ENCODE measurements at places on chromosomes 6 and 20.

- no peak for DNase-seq
Observed at GRCh38 chr20:46509523-46509922, 3.8 kb downstream of the ZNF334 start.

- no peak for DNase-seq
Observed at GRCh38 chr6:5995949-5996713, 10.6 kb downstream of the NRN1 start.

- no peak for DNase-seq
Observed at GRCh38 chr20:40785346-40785745, 96.3 kb upstream of the MAFB start.

DNA sequence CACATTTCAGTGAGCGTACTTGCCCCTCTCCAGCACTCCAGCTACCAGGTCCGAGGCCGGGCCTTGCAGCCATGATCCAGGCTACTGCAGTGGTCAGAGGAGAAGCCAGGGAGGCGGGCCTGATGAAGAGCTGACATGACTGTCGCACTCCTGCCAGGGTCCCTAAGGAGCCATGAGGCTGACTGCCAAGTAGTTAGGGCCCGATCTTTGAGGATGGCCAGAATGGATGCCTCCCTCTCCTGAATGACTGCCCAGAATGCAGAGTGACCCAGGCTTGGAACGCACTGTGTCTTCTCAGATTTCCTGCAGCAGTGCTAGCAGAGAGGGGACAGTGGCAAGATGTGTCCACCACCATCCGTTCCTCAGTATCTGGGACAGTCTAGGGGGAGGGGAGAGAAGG is 24.7 kb upstream of the LRFN2 start:
- no peak for DNase-seq

GRCh38 chr6:87909849-87910248 is 137.8 kb upstream of the SPACA1 start:
- DNase-seq = peak; percentile 51

GRCh38 chr6:36621371-36621855 is 27.3 kb downstream of the SRSF3 start:
- no peak for DNase-seq

DNA sequence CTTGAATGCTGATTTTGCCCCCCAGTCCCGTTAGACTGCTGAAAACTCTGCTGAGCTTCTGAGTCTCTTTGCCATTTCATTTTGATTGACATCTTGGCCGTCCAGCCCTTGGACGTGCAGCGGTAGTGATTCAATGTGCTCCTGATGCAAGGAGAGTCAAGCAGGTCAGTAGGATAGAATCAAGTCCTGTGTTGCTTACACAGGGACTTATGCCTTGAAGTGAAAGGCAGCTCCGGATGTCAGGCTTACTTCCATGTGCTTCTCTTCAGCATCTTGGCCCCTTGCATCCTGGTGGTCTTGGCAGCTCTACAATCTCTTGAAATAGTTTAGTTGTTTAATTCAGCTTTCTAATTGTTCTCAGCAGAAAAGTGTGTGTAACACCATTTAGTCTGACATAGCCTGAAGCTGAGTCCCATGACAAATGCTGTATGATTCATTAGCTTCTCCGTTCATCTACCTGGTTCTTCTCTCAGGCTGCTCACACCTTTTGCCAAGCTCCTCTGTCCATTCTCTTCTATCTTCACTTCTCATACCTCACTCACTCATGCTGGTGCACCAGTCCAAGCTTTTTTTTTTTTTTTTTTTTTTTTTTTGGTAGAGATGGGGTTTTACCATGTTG is 76.0 kb downstream of the EZR start:
- DNase-seq = no peak

DNA sequence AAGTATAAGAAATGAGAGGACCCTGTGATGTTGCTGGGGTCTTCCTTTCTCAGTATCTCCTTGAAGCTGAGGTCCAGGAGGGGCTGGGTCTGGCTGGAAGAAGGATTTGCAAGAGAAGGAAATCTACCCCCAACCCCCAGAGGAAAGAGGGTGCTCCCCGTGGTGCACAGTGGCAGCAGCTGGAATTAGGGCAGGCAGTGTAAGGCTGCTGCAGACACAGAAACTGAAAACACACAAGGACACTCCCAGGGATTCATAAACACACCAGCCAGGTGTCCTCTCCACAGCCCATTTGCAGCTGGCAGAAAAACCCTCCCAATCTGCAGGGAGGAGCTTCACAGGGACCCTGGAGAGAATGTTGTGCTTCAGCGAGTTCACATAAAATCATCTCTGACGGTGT is 297.2 kb downstream of the CDH26 start:
- no peak for DNase-seq

GRCh38 chr6:146901940-146902816 is 302.0 kb upstream of the STXBP5 start:
- no peak for DNase-seq

DNA sequence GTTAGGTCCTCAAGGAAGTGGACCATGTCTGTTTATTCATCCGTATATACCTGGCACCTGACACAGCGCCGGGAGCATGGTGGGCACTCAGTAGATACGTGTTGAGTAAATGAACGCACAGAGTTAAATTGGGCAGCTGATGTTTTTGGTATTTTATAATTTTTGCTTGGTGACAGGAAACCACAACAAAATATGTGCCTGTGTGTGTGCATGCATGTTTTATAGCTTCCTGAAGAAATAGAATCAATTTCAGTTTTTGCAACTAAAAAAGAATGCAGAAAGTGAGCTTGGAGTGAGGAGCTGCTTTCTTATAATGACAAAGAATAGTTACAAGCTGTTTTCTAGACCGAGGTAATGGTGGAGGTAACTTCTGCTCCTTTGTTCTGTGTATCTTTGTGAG is 91.4 kb downstream of the PLCB4 start:
- no peak for DNase-seq

GRCh38 chr6:105753620-105754211 is 332.4 kb upstream of the PRDM1 start:
- DNase-seq = no peak

DNA sequence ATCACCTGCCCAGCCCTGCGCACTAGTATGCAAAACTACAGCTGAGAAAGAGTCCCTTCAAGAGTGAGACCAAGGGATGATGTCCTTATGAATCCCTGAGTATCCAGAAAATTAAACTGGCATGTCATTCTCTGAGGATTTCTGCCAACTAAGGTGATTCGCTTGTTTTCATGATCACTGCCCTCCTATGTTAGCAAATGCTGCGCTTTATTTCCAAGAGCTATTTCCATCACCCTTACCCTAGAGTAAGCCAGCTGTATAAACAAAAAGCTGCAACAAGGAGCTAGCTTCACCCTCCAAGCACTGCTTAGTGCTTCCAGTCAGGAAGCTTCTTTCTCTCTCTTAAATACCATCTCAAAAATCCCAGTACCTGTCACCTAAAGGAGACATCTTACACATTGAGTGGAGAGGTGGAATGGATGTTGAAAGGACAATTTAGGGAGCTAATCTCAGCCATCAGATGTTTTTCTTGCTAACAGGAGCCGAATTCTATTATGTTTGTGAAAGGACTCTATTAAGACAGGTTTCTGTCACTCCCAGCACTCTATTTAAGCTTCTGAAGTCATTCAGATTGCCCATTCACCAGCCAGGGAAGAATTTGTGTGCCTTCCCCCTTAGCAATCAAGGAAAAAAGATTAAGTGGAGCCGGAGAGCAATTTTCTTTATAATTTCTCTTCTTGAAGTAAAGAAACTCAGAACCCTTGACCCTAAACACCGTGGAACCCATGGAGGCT is 322.2 kb downstream of the NRN1 start:
- DNase-seq = no peak

GRCh38 chr6:37774028-37774680 is 45.4 kb upstream of the ZFAND3 start:
- DNase-seq = no peak

DNA sequence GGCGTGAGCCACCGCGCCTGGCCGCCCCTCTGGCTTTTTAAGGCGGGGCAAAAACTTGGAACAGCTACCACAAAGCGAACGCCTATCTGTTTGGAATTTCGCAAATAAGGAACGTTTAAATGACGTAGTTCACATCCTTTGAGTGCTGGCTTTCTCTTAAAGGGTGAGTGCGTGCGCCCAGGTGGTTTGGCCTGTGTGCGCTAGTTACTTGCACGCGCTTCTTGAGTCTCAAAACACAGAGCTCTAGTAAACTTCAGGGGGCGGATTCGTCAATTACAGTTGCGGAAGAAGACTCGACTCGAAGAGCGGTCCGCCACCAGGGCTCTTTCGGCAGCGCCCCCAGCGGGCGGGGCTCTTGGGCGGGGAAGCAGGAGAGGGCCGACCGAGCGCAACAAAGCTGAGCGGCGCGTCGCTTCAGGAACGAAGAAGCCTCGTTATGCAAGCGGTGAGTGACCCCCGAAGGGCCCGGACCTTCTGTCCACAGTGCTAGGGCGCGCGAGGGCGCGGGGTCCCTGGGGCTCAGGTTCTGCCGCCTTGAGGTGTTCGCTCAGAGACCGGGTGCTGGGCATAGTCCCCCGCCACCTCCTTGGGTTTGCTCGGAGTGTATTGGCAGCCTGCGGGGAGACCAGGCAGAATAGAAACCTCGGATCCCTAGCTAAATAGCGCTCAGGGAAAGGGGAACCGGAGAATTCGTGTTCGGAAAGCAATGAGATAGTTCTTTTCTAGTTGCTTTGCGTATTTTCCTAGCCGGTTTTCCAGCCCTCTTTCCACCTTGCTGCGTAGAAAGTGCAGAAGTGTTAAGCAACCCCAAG is at the start of gene SYCP2L:
Gene SYCP2L (plus strand): TSS at position 362 of the 812 bp plus-strand sequence. CDS start 75 bp downstream, at position 437.
- DNase-seq = peak; percentile 13

DNA sequence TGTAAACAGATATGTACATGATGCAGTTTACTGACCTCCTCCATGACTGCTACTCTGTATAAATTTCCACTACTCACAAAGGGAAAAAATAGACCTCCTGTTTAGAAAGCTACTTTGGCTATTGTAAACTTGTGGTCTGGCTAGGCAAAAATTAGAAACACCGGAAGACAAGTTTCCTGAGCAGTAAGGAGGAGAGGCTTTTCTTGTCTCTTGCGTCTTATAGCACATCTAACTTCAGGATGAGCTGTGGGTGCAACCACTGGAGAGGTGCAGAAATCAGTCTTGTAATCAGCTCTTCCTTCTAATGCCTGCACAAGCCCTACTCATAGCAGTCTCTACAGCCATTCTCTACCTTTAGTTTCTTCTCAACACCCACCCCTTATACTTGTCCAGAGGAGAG is 296.5 kb upstream of the SLC35B3 start:
- DNase-seq = no peak

DNA sequence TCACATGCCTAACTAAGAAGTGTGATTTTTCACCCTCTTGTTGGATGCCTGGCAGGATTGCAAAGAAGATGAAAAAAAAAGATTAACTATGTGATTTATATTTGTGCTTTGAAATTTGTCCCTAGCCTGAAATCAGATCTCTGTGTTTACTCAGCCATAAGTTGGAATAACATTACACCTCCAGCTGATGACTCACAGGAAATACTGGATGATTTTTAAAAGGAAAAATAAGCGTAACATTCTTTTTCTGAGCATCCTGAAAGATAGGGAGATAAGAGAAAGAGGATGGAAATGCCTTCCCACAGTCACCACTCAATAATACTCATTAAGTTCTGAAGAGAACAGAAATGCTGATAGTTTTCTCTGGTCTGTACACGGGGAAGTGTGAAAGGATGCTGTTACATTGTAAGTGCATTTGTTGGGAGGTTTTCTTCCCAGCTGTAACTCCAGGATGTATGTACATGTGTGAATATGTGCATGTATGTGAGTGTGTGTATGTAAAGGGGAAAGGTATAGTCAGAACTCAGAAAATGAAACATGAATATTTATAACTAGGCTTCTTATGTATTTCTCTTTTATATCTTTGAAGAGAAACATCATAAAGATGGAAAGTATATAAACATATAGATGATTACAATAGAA is 37.4 kb upstream of the RIPPLY2 start:
- no peak for DNase-seq

DNA sequence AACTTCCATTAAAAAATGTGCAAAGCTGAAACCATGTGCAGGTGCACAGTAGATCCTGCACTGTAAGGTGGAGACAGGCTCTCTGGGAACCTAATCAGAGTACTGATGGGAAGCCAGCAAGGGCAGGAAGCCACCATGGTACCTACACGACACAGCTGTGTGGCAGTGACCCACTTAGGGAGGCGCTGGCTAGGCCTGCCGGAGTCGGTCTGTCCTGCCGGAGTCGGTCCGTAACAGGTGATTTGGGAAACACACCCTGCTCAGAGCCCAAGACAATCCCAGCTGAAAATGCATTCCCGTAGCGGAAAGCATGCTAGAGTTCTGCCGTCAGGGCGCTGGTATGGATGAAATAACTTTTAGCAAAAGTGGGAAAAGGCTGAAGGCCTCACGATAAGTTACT is 17.2 kb downstream of the TXNDC5 start:
- no peak for DNase-seq

GRCh38 chr20:5313916-5314315 is 2.8 kb downstream of the PROKR2 start:
- DNase-seq = no peak

DNA sequence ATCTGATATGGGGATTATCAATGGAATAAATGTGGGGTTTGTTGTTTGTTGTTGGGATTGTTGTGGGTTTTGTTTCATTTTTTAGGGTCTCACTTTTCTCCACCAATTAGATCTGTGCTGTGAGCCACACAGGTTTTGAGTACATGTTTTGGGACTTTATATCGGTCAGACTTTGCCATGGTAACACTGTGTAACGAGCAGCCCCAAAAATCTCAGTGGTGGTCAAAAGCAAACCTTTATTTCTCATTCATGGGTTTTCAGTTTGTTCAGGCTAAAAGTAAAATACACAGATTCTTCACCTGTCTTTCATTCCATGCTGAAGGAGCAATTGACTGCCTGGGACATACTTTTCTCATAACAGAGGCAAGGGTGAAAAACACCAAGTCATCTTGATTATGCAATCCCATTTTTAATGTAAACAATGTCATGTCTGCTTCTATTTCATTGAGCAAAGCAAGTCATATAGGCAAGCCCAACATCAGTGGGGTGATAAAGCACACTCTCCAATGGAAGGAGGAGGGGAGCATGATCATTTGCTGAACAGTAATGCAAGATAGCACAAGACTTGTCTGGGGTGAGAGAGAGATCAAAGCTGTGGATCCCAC is 101.1 kb upstream of the PLCB4 start:
- no peak for DNase-seq

DNA sequence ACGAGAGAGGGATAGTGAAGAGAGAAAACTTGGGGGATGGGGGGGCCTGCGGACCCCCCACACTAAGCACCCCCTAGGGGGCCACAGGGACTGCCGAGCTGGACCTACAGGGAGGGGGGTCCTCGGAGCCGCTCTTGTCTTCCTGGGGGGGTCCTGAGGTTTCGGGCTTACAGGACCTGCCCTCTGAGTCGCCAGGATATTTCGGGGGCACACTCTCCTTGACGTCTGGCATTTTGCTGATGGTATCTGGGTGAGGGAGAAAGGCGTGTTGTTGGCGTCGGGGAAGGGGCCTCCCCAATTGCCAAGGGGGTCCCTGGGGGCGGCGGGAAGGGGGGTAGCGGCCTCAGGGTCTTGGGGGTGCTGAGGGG is 516 bp downstream of the TCP11 start:
- no peak for DNase-seq

Data from stimulated activated CD4-positive, alpha-beta T cell treated with anti-CD3 and anti-CD28 coated beads, Interleukin-1b, Interleukin-23, amount 100 ng/mL, for 48 hours (primary cell).